ENCODE measurements at places on chromosomes 5 and 9.

DNA sequence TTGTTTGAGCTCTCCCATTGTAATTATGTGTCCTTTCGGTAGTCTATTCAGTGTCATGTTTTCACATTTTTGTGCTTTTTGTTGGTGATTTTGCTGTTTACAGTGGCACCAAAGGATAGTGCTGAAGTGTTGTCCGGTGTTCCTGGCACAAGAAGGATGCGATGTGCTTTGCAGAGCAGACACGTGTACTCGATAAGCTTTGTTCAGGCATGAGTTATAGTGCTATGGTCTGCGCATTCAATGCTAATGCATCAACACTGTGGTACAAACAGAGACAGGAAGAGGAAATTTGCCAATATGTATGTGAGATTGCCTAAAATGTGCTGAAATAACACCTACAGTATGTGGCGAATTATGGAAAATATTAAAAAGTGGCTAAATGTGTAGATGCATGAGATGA, 913.4 kb upstream of the ACO1 start:
- DNase-seq, result no peak

DNA sequence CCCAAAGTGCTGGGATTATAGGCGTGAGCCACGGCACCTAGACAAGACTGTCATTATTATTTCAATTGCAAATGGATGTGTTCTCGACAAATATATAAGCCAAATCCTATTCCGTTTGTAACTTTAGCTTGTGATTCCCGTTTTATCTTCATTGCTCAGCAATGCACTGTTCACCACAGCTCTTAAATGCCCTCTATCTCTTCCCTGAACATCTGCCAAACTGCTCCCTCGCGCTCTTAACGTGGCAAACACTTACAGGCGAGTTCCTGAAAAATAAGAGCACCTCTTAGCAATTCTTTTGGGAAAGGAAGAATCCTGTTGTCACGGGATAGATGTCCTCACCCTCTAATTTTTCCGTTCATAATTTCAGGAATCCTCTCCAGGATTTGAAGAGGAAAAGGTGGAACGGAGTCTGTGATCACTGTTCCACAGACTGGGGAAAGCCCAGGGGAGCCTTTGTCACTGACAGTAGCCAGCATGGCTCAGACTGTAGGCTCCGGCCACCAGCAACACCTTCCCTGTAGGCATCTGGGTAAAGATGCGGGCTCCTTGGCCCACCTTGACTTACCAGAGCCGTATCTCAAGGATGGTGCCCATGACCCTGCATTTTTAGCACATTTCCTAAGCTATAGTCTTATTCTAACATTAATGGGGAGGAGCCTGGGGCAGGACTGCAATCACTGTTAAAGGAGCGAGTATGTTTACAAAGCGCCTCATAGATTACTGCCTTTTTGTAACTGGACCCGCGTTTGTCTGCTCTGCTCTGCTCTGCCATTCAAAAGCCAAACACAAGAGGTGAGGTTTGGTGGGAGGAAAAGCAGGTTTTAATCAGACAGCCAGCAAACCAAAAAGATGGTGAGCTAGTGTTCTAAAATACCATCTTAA, 20.2 kb upstream of the GNPDA1 start:
- DNase-seq, result no peak

- DNase-seq, result no peak
Measured at GRCh38 chr9:137789295-137789895, 88.2 kb upstream of the CACNA1B start.

DNA sequence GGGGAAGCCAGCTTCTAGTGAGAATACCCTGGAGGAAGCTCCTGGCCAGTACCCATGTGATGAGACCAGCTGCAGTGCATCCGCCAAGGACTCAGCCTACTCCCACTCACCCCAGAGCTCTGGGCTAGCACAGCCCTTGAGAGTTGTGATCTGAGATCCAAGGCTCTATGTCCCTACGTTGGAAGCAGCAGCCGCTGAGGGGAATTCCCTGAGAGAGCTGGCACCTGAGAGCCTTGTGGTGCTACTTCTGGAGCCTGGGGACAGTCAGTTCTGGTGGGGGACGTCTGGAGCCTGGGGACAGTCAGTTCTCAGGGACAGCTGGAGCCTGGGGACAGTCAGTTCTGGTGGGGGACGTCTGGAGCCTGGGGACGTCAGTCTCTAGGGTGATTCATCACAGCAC, 39.2 kb downstream of the PDZD2 start:
- no peak for DNase-seq

- no peak for DNase-seq
Measured at GRCh38 chr9:134630393-134630790, 11.2 kb upstream of the COL5A1 start.

DNA sequence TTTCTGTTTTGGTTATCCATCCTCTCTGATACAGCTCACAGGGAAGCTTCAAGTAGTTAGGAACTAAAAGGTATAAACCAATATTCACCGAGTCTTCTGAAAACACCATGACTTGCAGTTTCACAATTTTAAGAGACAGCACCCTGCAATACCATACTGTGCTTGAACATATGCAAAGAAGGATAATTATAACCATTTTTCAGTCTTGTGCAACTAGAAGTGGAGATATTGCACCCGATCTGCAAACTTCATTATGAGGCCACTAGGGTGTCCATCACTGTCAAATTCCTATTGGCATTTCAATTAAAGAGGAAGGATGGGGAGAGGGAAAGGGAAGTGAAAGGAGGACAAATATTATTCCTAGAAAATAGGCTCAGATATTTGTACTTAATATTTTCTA, 32.4 kb upstream of the CEP120 start:
- DNase-seq, result peak; percentile 13

DNA sequence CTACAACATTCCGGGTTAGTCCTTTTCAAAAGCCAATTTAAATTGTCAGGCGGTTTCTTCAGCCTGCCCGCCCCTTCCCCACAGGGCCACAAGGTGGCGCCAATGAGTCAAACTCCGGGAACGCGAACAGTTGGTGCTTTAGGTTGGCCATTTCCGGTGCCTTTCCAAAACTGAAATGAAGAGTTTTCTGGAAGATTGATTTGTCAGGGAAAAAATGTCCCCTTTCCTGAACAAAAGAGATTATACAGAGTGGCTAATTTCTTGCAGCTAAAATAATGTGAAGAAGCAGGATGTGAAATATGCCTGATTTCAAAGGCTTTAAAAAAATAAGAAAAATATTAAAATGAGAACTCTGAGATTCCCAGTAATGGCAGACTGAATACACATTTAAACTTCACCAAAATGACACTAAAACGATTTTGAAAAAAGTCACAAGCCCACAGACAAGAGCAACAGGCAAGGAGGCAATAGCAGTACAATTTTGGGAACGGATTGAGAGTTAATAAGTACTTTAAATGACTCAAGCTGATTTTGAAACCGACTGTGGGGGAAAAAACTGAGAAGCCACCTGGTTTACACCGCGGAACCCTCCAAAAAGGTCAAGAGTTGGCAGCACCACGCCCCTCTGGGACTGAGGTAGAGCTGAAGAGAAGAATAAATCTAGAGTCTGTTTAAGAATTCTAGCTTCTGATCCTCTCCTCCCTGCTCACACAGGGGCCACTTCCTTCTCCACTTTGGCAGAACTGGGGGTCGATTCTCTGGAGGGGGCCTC, 45.7 kb downstream of the SLC46A2 start:
- peak; percentile 68 for DNase-seq

DNA sequence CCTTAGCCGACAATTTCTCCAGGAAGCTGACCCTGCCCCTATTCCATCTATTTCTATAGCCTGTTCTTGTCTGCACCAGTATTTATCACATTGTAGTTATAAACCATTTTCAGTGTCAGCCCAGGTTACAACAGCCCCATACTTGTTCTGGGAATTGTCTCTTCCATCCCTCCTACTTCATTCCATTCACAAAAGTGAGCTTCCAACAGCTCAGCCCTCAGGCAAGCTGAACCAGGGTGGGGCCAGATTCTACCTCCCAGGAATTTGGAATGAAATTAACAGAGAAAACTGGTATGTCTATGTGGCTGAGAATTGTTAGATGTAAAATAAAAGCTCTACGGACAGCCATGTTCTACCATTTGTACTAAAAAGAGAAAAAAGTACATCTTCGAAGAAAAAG, 36.1 kb downstream of the STRBP start:
- no peak for DNase-seq

DNA sequence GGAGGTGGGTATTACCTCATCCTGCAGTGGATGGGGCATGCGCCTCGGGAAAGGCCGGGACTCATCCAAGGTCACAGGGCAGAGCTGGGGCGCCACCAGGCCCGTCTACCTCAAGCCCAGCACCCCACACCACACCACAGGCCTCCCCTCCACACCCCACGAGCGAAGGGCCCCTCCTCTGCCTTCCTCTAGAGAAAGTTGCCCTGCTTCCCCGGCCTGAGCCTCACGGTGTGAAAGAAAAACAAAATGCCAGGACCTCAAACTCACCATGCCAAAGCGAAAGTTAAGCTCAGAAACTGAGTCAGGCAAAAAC, 161.1 kb downstream of the COL23A1 start:
- no peak for DNase-seq

- DNase-seq, result no peak
Measured at GRCh38 chr5:78367318-78367991, 7.0 kb downstream of the SCAMP1 start.

DNA sequence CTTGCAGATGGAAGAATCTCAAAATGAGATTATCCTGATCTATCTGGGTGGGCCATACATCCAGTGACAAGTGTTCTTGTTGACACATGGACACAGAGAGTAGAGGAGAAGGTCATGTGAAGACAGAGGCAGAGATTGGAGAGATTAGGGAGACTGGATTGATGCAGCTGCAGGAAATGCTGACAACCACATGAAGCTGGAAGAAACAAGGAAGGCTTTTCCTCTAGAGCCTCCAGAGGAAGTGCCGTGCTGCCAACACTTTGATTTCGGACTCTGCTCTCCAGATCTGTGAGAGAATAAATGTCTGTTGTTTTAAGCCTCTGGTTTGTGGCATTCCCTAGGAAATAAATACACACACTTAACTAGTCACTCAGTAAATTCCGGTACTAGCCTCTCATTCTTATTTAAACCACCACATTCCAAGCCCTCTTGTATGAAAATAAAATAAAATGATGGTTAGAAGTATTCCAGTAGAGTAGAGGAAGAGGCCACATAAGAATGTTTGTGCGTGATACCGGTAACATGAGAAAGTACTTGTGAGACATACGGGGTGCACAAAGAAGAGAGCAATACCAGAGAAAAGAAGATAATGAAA, 110.9 kb upstream of the DMAC1 start:
- no peak for DNase-seq

GRCh38 chr5:87756951-87757350, 344.2 kb upstream of the CCNH start:
- DNase-seq, result no peak

DNA sequence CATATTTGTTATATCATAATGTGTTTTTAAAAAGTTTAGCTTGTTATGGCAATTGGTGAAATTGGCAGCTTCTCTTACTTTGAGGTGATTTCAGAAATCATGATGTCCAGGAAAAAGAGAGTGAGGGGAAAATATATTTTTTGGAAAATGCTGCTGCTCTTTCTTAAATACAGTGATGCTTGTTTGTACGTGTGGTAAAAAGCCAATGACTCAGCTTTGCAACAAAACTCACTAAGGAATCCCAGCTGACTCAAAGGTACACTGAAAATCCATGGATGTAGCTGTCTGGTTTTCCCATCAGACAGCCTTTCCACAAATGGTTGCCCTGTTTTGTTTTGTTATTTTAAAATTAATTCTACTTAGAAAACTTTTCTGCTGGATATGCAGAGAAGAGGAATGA, 306.4 kb upstream of the PAPPA start:
- no peak for DNase-seq

GRCh38 chr5:99004960-99005359, 76.2 kb upstream of the CHD1 start:
- DNase-seq, result peak; percentile 48

DNA sequence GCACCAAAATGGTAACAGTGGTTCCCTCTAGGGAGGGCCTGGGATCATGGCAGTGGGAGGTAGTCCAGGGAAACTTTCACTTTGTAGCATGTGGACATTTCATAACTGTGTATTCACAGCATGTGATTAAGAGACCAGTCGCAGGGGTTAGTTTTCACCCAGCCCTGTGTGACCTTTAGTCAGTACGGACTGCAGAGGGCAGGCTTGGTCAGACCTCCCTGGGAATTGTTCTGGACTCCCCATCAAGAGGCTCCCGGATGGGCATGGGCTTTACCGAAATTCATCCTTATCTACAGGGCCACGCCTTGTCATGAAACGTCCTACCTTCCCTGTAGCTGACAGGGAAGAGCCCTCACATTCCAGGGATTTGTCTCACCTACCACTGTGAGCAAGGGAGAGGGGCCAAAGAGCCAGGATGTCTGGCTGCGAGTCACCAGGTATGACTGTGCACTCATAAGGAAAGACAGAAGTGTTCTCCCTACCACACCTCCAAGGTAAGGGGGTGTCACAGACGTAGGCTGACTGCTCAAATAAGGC, 19.9 kb downstream of the GPX3 start:
- no peak for DNase-seq

GRCh38 chr9:129685220-129685932, 19.9 kb downstream of the PRRX2 start:
- no peak for DNase-seq

GRCh38 chr5:168552146-168552545, 23.0 kb downstream of the FBLL1 start:
- no peak for DNase-seq

DNA sequence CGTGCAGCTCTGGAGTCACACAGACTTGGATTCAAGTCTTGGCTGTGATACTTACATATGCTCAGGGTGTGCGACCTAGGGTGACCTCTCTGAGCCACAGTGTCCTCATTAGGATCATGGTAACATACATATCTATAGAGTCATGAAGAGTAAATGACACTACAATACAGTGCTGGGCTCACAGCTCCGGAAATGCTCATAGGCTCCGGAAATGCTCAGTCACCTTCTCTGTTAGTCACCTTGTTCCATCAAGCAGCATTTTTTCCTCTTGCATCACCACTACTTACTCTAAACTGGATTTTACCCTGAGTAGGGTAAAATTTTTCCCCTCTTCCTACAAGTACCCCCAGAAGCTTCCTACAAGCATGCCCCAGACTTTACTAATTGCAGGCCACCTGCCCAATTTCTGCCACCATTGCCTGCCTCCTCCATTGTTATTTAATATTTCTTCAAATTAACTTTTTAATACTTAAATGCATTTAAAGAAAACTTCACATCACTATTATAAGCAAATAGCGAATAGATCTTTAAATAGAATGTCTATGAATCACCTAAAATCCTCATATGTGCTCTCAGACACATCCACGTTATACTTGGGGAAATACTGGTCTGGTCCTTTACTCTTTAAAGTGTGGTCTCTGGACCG, 147.6 kb upstream of the SPRY4 start:
- DNase-seq, result no peak

DNA sequence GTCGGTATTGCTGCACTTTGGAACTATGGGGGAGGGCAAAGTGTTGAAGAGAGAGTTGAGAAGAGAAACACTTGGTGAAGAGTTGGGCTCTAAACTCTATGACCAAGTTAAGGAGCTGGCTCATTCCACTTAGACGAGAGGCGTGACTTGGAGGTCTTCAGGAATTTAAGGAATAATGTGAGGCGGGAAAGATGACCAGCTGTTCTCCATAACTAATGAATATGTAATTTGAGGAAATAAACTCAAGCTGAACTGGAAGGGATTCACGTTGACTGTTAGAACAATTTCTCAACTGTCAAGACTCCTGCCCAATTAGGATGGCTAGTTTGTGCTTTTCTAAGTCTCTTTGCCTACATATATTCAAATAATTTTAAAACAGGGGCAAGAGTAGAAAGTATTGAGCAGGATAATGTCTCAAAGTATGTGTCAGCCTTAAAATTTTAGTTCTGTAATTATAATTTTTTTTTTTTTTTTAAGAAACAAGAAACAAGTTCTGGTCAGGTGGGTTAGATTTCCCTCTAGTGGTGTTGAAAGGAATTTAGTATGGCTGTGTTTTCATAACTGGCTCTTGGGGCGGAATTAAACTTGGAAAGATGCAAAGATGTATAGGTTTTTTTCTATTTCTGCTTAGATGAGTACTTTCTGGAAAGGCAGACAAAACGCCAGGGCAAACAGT, 33.4 kb downstream of the TMEM252 start:
- DNase-seq, result no peak

Data from GM19239 (cell line).